ENCODE measurements at places on chromosomes 2 and 18. TPM values are rescaled to one million over a fixed set of nuclear protein-coding genes. Genes with fewer than 3 reads are reported as not detected.

MYO5B gene
- total RNA-seq = 0.54 TPM

HRH4 gene
- total RNA-seq = not detected

ASB18 gene
- not detected for total RNA-seq

ATP5F1A gene
- 619 TPM for total RNA-seq

POTEJ gene
- 0.09 TPM for total RNA-seq

CYRIA gene
- total RNA-seq = 27.4 TPM

CELF4 gene
- total RNA-seq = not detected

ANKRD23 gene
- total RNA-seq = 0.45 TPM

PKDCC gene
- total RNA-seq = 2.2 TPM

SMC6 gene
- 26.0 TPM for total RNA-seq

ITGB1BP1 gene
- total RNA-seq = 53.2 TPM
